ENCODE measurements at places on chromosomes 5 and 9. TPM values are rescaled to one million over a fixed set of nuclear protein-coding genes. Genes with fewer than 3 reads are reported as not detected.

GRCh38 chr5:7586480-7586879 is 190.5 kb downstream of the ADCY2 start:
- DNase-seq, result no peak

GRCh38 chr9:26129217-26129616 is 451.0 kb upstream of the TUSC1 start:
- no peak for DNase-seq

DNA sequence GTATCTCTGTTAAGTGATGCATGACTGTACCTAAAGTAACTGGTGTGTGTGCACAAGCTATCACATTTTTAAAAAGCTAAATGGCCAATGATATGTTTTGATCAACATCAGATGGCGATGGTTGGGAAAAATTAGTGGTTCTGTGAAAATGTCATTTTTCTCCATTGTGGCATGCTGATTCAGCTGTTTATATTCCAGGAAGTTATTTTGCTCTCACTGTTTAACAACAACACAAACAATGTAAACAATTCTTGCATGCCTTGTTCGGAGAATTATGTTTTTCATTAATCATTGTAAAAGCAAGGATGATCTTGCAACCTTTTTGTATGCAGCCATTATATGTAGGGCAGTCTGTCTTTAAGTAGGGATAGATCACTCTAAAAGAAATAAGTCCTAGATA is 106.1 kb upstream of the LHFPL2 start:
- DNase-seq, result no peak

- no peak for DNase-seq
Observed at GRCh38 chr9:6305954-6306563, 22.1 kb upstream of the TPD52L3 start.

DNA sequence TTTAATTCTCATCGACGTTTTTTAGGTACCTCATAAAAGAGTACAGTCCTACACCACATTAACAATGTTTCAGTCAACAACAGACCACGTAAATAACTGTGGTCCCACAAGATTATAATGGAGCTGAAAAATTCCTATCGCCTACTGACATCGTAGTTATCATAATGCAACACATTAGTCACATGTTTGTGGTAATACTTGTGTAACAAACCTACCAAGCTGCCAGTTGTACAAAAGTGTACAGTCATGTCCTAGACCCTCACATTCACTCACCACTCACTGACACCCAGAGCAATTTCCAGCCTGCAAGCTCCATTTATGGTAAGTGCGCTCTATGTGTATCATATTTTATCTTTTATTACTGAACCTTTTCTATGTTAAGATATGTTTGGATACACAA is 16.8 kb downstream of the GNAQ start:
- no peak for DNase-seq

GRCh38 chr5:139207297-139208000 is 9.3 kb upstream of the SIL1 start:
- DNase-seq, result no peak

The ATG12 gene
- total RNA-seq, result 33.4 TPM

The GPR151 gene
- not detected for total RNA-seq

The PCDHGB1 gene
- total RNA-seq, result not detected

The TMEM267 gene
- total RNA-seq, result 24.1 TPM

The FOXI1 gene
- not detected for total RNA-seq

The ARL10 gene
- 8.0 TPM for total RNA-seq

The CNTFR gene
- total RNA-seq, result not detected

Data from activated naive CD8-positive, alpha-beta T cell treated with anti-CD3 and anti-CD28 coated beads for 36 hours (primary cell).